ENCODE measurements at places on chromosomes 7 and 10.

DNA sequence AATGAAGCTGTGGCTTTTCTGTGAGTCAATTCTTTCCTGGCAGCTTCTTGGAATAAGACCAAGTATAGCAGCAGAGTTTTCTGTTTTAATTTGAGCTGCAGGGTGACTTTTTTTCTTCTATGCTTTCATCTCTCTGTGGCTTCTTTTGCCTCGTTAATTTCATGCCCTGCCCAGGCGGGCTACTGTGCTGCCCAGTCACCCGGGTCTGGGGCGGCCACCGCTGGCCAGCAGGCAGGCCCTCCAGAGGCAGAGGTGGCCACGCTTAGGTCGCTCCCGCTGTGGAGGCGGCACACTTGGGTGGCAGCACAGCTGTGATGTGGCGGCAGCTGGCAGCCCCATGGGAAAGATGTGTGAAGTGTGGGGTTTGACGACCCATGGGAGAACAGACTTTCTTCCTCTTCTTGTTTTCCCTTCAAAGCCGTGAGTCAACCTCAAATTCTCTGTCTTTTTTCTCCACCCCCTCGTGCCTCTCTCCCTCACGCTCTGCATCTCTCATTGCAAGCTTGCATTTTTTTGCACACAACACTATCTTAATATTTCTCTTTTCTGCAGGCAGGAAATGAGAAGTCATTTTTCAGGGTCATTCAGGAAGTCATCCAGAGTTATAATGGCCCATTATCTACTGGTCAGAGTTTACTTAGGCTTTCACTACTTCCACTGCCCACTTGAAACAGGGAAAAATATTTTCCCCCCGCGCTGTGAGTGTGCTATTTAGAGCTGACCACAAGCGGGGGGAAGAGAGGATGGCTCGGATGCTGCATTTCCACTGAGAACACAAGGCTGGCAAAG is 67.8 kb downstream of the EGFR start:
- no peaks in the 10 kb centered on the region for H3K27me3 ChIP-seq
- peak overlapping the region; percentile 14 for H3K4me3 ChIP-seq
- DNase-seq, result peak; percentile 92
- no peaks in the 10 kb centered on the region for H3K36me3 ChIP-seq
- peak overlapping the region; percentile 29 for H3K27ac ChIP-seq

DNA sequence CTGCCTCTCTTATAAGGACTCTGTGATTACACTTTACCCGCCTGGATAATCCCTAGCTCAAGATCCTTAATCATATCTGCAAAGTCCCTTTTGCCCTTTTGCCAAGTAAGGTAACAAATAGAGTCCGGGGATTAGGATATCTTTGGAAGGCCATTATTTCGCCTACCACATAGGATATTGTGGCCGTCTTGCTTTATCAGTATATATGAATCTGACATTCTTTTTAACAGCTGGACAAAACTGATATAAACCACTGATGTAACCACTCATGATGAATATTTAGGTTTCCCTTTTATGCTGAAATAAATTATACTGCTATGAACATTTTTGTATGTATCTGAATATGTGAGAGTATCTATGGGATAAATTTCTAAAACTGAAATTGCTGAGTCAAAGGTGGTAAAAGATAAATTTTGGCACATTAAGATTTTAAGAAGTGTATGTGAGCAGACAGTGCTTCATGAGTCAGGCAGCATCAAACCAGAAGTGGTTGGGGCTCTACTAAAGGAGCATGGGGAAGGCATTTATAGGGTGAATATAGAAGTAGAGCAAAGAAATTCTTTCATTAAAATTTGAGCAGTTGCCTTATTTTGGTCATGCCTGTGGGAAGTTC is 44.7 kb downstream of the AVL9 start:
- H3K4me3 ChIP-seq, result no peak overlapping the region
- no peak overlapping the region for H3K27ac ChIP-seq
- no peak for DNase-seq
- H3K27me3 ChIP-seq, result no peaks in the 10 kb centered on the region
- peaks cover 6% of the 10 kb centered on the region for H3K36me3 ChIP-seq

GRCh38 chr7:69625238-69625637 is 27.0 kb downstream of the AUTS2 start:
- H3K27ac ChIP-seq, result no peak overlapping the region
- H3K4me3 ChIP-seq, result no peak overlapping the region
- DNase-seq, result no peak
- H3K27me3 ChIP-seq, result no peaks in the 10 kb centered on the region

GRCh38 chr10:43865265-43866135 is 216.8 kb upstream of the ZNF32 start:
- peaks cover 17% of the 10 kb centered on the region for H3K4me1 ChIP-seq
- no peak for DNase-seq
- H3K27ac ChIP-seq, result no peak overlapping the region
- H3K27me3 ChIP-seq, result no peaks in the 10 kb centered on the region

DNA sequence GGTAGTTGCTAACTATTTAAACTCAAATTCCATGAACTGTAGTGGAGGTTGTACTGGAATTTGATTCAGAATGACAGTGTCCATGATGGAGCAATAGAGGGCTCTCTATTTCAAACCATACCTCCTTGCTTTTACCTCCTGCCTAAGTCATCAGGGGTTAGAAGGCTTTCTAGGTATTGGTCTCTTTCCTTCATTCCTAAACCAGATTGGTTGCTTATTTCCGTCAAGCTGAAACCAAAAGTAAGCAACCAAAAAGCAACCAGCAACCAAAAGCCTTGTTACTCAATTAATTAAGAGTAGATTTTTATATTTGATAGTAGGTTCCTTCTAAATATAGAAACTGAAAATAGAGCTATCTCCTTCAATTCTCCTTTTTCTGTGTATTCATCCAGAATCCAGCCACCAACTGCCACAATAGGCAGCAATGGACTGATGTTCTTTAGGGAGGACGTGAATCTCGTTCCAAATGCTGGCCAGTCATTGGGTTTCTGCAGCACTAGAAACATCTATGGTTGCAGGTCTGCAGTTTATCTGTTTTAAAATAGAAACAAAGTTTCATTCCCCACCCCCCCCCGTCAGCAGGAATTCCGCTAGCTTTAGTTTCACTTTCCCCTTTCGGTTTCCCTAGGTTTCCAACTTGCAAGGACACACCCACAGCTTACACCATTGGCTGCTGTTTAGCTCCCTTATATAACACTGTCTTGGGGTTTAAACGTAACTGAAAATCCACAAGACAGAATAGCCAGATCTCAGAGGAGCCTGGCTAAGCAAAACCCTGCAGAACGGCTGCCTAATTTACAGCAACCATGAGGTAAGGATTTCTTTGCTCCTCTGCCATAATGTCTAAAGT is at the start of gene IFIT1:
Gene IFIT1, plus strand, starts transcription at position 717 of the 850 bp plus-strand sequence. Its CDS starts 90 bp downstream, at position 807.
- H3K4me1 ChIP-seq, result peaks cover 9% of the 10 kb centered on the region
- H3K27ac ChIP-seq, result peak within 1 kb of the TSS; percentile 93
- peak; percentile 62 for DNase-seq
- no peaks in the 10 kb centered on the region for H3K36me3 ChIP-seq
- peak within 1 kb of the TSS; percentile 95 for H3K4me3 ChIP-seq
- no peaks in the 10 kb centered on the region for H3K27me3 ChIP-seq

DNA sequence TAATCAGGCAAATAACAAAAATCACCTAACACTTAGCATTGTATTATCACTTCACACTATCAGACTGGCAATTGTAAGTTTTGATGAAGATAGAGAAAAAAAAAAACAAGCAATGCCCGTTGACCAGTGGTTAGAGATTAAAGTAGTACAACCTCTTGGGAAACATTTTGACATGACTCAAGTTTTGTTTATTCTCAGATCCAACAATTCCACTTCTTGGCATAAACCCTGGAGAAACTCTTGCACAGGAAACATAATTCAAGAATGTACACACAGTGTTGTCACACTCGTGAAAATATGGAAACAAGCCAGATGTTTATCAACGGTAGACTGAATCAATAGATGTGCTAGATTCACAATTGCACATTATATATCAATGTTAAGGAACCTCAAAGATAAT is 37.2 kb downstream of the FRMD4A start:
- H3K4me1 ChIP-seq, result no peaks in the 10 kb centered on the region
- no peak for DNase-seq
- no peak overlapping the region for H3K4me3 ChIP-seq
- H3K27ac ChIP-seq, result no peak overlapping the region

DNA sequence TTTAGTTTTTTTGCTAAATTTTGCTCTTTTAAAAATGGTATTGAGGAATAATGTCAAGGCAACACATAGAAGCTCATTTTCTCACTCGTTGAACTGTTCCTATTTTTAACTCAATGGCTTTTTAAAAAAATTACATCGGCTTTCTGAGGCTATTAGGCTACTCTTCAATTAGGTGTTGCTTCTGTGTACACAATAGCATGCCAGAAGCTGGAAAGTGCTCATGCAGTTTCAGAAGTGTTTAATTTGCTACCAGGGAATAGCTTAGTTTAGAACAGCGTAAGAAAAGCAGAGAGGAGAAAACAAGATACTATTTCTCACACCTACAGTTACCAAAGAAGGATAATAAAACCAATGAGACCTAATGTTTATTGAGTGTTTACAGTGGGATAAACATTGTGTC is 157.4 kb downstream of the NXPH1 start:
- no peak overlapping the region for H3K27ac ChIP-seq
- H3K36me3 ChIP-seq, result no peaks in the 10 kb centered on the region
- no peak overlapping the region for H3K4me3 ChIP-seq
- no peaks in the 10 kb centered on the region for H3K27me3 ChIP-seq
- DNase-seq, result no peak

- H3K27ac ChIP-seq, result no peak overlapping the region
- no peak for DNase-seq
- no peaks in the 10 kb centered on the region for H3K36me3 ChIP-seq
- no peak overlapping the region for H3K4me3 ChIP-seq
Observed at GRCh38 chr10:8066124-8066523, 11.6 kb downstream of the GATA3 start.

DNA sequence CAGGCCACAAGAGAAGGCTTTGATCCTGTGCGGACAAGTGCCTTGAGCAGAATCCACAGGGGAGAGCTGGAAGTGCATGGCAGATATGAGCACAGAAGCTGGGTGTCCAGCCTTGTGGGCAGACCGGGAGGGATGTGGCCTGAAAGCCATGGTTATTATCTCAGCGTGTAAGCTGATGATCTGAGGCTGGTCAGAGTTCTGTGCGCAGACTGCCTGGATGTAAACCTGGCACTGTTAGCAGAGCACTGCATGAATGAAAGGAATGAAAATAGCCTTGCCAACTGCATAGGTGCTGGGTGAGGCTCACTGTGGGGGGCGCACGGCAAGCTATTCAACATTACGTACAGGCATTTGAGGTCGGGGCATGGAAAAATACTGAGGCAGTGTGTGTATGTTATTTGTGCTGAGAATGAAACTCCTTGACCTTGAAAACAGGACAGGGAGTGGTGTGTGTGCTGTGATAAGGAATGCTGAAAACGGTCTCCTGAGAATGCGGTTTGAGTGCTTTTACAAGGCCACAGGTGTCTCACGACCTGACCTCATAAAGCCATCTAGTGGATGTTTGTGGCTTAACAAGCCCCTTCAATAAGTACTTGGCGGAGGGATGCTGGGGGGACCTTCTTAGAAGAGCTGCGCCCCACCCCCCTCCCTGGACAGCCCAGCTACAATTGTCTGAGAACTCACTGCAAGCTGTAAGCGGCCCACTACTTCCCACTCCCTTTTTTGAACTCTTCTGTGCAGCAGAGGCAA is 18.7 kb downstream of the AKR1C1 start:
- DNase-seq, result no peak
- peak overlapping the region; percentile 3 for H3K27ac ChIP-seq
- no peaks in the 10 kb centered on the region for H3K27me3 ChIP-seq
- no peaks in the 10 kb centered on the region for H3K4me1 ChIP-seq

GRCh38 chr10:17693009-17693408 is 49.1 kb downstream of the STAM start:
- DNase-seq, result no peak
- no peak overlapping the region for H3K27ac ChIP-seq
- H3K4me1 ChIP-seq, result no peaks in the 10 kb centered on the region
- H3K36me3 ChIP-seq, result no peaks in the 10 kb centered on the region

DNA sequence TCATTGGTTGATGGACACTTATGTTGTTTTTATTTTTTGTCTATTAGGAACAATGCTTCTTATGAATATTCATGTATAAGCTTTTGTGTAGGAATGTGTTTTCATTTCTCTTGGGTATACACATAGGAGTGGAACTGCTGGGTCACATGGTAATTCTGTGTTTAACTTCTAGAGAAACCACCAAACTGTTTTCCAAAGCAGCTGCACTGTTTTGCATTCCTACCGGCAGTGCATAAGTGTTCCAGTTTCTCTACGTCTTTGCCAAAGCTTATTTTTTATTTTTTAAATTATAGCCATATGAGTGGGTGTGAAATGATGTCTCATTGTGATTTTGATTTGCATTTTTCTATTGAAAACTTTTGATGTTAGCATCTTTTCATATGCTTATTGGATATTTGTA is 51.3 kb downstream of the ADK start:
- no peak for DNase-seq
- no peaks in the 10 kb centered on the region for H3K4me1 ChIP-seq
- no peak overlapping the region for H3K27ac ChIP-seq
- H3K4me3 ChIP-seq, result no peak overlapping the region
- no peaks in the 10 kb centered on the region for H3K27me3 ChIP-seq

DNA sequence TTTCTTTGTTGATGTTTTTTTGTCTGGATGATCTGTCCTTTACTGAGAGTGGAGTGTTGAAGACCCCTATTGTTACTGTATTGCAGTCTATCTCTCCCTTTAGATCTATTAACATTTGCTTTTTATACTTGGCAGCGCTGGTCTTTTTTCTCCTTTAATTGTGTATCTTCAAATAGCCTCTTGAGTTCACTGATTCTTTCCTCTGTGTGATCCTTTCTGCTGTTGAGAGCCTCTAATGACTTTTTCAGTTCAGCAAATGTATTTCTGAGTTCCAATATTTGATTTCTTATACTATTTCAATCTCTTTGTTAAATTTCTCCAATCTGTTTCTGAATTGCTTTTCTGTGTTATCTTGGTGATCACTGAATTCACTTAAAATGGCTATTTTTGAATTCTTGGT is 15.4 kb downstream of the R3HCC1L start:
- H3K27me3 ChIP-seq, result no peaks in the 10 kb centered on the region
- no peak overlapping the region for H3K27ac ChIP-seq
- DNase-seq, result no peak
- no peak overlapping the region for H3K4me3 ChIP-seq

- H3K27me3 ChIP-seq, result no peaks in the 10 kb centered on the region
- no peaks in the 10 kb centered on the region for H3K36me3 ChIP-seq
- peaks cover 13% of the 10 kb centered on the region for H3K4me1 ChIP-seq
- H3K4me3 ChIP-seq, result no peak overlapping the region
- H3K27ac ChIP-seq, result peak overlapping the region; percentile 52
Observed at GRCh38 chr10:14609178-14609577, 165.5 kb downstream of the FAM107B start.

- H3K4me1 ChIP-seq, result no peaks in the 10 kb centered on the region
- no peak for DNase-seq
- H3K27ac ChIP-seq, result peak overlapping the region; percentile 53
- H3K36me3 ChIP-seq, result no peaks in the 10 kb centered on the region
- H3K4me3 ChIP-seq, result no peak overlapping the region
Observed at GRCh38 chr10:105189463-105189800, 548.3 kb downstream of the SORCS3 start.

Measured in kidney (tissue), 22 donors.